Esophagus mucosa (tissue), 1 donor: ENCODE measurements at places on chromosomes 6 and 20.

- ATAC-seq, result no peak
These were observed 16.9 kb upstream of the KIF16B start for GRCh38 chr20:16590041-16590633.

GRCh38 chr20:1526896-1527295 lies 30.6 kb downstream of the SIRPD start:
- no peak for ATAC-seq

DNA sequence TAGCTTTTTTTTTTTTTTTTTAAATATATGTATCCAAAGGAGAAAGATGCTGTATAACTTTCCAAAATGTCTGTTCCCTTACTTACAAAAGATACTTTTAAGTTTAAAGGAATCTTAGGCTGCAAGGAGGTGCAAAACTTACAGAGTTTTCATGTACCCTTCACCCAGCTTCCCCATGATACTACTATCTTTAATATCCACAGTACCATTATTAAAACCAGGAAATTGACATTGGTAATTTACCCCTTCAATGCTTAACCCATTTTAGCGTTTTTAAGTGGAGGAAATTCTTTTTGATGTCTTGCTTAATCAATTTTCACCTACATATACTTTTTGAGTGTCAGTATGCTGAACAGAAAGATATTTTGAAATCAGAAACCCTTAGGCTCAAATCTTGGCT lies 310.9 kb downstream of the PRL start:
- ATAC-seq, result no peak

GRCh38 chr6:163469459-163469985 lies 55.0 kb downstream of the QKI start:
- no peak for ATAC-seq

DNA sequence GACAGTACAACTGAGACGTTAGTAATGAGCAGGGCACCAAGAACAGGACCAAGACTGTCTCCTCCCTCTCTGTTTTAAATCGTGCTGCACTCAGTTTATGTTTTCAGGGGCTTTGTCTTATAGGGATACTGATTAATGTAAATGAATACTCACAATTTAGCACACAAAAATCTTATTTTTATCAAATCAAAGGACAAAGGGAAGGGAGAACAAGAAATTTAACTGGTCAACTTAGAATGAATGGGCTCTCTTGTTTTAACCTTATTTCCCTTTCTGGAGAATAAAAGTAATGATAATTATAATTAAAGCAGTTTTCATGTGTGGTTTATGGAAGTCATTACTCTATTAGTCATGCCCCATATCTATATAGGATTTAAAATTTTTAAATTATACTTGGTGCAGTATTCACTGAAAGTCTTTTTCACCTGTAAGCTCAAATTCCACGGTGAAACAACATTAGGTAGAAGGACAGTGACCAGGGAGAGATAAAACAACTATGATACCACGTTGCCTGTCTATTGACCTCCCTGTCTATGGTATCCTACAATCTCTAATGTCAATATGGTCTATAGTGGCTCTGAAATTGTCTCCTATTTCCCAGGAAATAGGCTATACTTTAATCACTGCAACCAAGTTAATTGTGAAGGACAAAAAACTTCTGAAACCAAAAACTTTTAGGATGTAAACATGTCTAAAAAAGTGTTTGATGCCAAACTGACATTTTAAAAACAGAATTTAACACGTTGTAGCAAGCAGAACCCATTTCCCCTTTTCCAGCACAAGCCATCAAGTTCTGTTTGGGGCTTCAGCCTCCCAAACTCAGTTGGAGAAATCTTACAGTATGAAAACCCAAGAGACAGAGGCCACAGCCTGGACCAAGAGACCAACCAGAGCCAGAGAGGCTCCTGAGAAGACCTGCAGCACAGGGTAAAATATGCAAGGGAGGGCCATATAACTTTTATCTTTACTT lies 15.0 kb downstream of the ELOVL5 start:
- ATAC-seq, result no peak

DNA sequence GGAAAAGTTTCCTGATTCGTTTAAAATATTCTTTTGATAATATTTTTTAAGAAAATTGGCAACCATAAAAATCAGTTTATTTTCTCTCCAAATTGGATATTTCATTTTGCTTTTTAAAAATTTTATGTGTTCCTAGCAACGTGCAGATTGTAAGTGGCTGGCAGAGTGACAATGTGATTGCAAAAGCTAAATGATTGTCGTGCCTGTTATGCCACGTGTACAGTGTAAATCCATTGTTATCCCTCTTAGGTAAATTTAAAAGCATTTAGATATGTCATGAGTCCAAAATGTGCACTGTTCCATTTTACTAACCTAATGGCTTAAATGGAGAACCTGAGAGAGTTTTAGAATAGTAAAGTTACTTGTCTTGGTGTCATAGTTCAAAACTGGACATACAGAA lies 94.4 kb upstream of the ADGRF4 start:
- peak; percentile 45 for ATAC-seq

GRCh38 chr6:15658181-15658744 lies 4.6 kb downstream of the DTNBP1 start:
- ATAC-seq, result no peak

- no peak for ATAC-seq
These were observed 90.2 kb downstream of the HIVEP1 start for GRCh38 chr6:12102350-12102749.

DNA sequence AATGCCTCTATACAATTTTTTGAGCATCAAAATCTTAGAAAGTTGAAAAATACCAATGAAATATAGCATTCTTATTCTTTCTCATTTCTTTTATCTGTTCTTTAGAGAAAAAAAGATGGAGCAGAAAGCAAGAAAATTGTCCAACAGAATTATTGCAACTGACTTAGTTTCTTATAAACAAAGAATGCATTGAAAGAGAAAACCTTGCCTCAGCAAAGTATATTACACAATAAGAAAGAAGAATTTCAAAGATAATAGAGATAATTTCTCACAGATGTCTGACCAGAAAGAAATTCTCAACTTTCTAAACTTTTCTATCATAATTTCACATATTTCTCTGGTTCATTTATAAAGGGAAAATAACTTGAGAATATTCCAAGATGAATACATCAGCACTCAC lies 47.0 kb upstream of the PRND start:
- no peak for ATAC-seq

- ATAC-seq, result no peak
These were observed 510.5 kb downstream of the LMBRD1 start for GRCh38 chr6:69286331-69286730.

DNA sequence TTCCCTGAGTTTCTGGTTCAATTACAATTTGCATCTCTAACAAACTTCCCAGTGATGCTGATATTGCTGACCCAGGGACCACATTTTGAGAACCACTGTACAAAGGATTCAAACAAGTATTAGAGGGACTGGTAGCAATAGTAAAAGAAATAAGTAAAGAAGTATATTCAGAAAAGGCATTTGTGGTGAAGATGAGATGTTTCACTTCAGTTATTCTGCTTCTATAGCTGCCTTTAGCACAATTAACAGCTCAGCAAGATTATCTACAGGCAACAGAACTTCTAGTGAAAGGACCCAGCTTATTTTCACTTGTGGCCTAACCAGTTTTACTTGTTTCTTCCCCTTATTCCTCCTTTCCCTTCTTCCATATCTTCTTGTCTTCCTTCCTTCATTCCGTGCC lies 149.4 kb downstream of the PHF3 start:
- ATAC-seq, result no peak

DNA sequence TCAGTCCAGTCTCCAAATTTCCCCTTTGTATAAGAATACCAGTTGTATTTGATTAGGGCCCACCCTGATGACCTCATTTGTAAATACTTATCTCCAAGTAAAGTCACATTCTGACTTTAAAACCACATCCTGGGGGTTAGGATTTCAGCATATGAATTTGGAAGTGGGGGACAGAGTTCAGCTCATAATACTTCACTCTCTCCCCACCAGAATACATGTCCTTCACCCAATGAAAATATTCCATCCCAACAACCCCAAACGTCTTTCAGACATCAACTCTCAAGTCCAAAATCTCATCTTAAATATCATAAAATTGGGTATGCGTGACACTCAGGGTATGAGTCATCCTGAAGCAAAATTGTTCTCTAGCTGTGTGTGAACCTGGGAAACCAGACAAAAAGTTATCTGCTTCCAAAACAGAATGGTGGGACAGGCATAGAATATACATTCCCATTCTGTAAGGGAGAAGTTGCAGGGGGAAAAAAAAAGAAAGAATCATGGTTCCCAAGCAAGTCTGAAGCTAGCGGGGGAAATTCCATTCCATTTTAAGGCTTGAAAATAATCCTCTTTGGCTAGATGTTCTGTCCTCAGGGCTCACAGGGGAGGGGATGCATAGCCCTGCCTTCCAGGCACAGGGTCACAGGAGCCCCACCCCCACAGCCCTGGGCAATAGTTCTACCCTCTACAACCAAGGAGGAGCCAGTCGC lies 113.9 kb downstream of the ADAT2 start:
- ATAC-seq, result no peak

DNA sequence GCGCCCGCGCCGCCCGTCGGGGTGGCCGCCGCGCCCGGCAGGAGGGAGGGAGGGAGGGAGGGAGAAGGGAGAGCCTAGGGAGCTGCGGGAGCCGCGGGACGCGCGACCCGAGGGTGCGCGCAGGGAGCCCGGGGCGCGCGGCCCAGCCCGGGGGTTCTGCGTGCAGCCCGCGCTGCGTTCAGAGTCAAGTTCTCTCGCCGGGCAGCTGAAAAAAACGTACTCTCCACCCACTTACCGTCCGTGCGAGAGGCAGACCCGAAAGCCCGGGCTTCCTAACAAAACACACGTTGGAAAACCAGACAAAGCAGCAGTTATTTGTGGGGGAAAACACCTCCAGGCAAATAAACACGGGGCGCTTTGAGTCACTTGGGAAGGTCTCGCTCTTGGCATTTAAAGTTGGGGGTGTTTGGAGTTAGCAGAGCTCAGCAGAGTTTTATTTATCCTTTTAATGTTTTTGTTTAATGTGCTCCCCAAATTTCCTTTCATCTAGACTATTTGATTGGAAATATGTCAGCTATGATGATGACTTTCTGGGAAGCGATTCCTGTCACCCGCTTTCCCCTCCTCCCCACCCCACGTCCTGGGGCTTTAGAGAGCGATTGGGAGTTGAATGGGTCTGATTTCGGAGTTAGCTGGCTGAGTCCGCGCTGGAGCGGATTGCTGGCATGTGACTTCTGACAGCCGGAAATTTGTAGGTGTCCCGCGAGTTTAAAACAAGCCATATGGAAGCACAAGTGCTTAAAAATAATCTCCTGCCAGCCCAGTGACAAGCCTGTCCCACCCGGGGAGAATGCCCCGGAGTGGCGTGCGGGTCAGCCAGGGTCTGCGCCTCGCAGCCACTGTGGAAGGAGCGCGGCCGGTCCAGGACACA lies 1.1 kb downstream of the ESR1 start:
- no peak for ATAC-seq

DNA sequence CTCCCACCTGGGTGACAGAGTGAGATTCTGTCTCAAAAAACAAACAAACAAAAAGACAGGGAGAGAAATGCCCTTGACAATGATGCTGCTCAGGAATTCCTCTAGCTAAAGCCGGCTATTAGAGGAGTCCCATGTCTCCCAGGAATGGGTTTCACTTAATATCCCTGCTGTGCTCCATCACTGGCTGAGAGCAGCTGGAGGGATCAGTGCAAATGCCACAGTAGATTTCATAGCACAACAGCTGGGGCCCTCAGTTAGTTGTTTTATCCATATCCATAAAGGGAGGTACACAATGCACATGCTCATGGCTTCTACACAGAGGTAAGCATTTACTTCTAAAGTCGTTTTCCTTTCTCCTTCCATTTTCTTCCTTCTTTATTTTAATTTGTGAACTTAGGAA lies 742.0 kb upstream of the POU3F2 start:
- no peak for ATAC-seq

DNA sequence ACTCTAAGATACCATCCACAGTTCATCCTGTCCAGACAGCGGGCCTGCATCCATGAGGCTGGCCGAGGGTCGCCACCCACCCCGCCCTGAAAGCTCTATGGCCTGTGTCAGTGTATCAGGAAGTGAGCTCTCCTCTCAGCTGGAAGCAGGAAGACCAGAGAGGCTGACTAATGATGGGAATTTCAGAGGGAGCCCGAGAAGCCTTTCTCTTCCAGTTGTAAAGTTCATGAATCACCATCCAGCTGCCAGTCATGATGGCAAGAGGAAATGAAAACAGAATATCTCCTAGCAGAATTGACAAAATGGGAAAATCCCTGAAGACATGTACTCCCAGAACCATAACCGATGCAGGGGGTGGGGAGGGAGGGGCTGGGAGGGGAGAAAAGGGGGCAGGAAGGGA lies 109.6 kb upstream of the RPS6KA2 start:
- peak; percentile 61 for ATAC-seq

GRCh38 chr20:57911512-57912226 lies 201.9 kb upstream of the PMEPA1 start:
- ATAC-seq, result no peak

DNA sequence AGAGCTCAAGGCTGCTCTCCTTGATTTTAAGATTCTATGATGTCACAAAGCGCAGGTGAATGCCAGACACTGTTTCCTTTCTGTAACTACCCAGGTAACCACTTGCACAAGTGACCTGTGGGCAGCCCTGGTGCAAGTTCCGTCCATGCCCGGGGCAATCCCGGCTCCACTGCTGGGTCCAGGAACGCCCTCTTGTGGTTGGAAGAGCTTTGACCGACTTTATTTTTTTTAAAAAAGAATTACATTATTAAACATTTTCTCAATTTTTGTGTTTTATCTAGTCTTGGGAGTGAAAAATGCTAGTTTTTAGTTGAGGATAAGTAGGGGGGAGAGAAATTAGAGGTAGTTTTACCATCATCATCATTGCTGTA lies 695.2 kb downstream of the QKI start:
- ATAC-seq, result peak; percentile 33

GRCh38 chr6:33073431-33073871 lies at the start of gene HLA-DPA1:
Gene HLA-DPA1, minus strand, starts transcription at chr6:33073649.
- peak; percentile 62 for ATAC-seq

DNA sequence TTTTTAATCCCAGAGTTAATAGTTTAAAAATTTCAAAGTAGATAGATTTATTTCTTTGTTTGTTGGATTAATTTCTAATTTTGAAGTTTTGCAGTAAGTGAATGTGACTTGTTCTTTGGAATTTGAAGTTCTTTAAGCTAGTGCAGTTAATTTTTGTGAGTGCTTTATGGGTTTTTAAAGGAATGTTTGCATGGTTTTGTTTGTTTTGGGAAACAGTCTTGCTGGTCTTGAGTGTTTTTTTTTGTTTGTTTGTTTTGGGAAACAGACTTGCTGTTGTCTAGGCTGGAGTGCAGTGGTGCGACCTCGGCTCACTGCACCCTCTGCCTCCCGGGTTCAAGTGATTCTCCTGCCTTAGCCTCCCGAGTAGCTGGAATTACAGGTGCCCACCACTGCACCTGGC lies 9.5 kb downstream of the PANK2 start:
- no peak for ATAC-seq
